A172 (cell line): ENCODE measurements at places on chromosomes 3 and 15. TPM values are rescaled to one million over a fixed set of nuclear protein-coding genes. Genes with fewer than 3 reads are reported as not detected.

Gene SLCO2A1
- 0.24 TPM in 1 of 2 replicates, not detected in the other for total RNA-seq

Gene KCNAB1
- 0.26 and 1.6 TPM in 2 replicates for total RNA-seq

Gene ZBTB47
- 16.7 and 17.9 TPM in 2 replicates for total RNA-seq

Gene GABPB1
- 54.0 and 60.7 TPM in 2 replicates for total RNA-seq

Gene ERC2
- total RNA-seq, result 0.26 TPM in 1 of 2 replicates, not detected in the other

Gene CPLX3
- total RNA-seq, result not detected in 2 replicates

Gene GOLGA6L24
- total RNA-seq, result not detected in 2 replicates

Gene TTC14
- total RNA-seq, result 19.0 and 21.6 TPM in 2 replicates

Gene GPR171
- total RNA-seq, result not detected in 2 replicates

Gene BNIP2
- total RNA-seq, result 126 and 141 TPM in 2 replicates

Gene PRR23C
- total RNA-seq, result not detected in 2 replicates

Gene TMC3
- not detected in 2 replicates for total RNA-seq

Gene CPNE9
- not detected in 2 replicates for total RNA-seq

Gene RAB6B
- 0.33 and 1.3 TPM in 2 replicates for total RNA-seq

Gene KBTBD12
- not detected in 2 replicates for total RNA-seq

Gene DUOX2
- total RNA-seq, result 0.17 TPM in 1 of 2 replicates, not detected in the other

Gene IL17RD
- 1.5 TPM in 2 replicates for total RNA-seq

Gene DCLK3
- total RNA-seq, result not detected in 2 replicates

Gene EPB42
- total RNA-seq, result not detected in 2 replicates

Gene OR5H2
- total RNA-seq, result not detected in 2 replicates

Gene SPSB4
- 1.1 and 2.9 TPM in 2 replicates for total RNA-seq

Gene EOMES
- total RNA-seq, result 0.09 TPM in 1 of 2 replicates, not detected in the other

Gene CASR
- not detected in 2 replicates for total RNA-seq

Gene IGSF10
- total RNA-seq, result 0.31 and 1.3 TPM in 2 replicates

Gene A4GNT
- not detected in 2 replicates for total RNA-seq

Gene CNTN3
- not detected in 2 replicates for total RNA-seq

Gene MB21D2
- total RNA-seq, result 85.0 and 99.1 TPM in 2 replicates

Gene STXBP5L
- total RNA-seq, result 0.17 and 0.36 TPM in 2 replicates

Gene CHRM5
- 0.02 TPM in 1 of 2 replicates, not detected in the other for total RNA-seq

Gene IQCH
- total RNA-seq, result 2.4 and 3.1 TPM in 2 replicates

Gene SI
- not detected in 2 replicates for total RNA-seq

Gene CACNA1D
- total RNA-seq, result 0.05 TPM in 1 of 2 replicates, not detected in the other

Gene HCLS1
- total RNA-seq, result 0.24 and 0.83 TPM in 2 replicates
